ENCODE measurements at places on chromosomes 4 and X.

DNA sequence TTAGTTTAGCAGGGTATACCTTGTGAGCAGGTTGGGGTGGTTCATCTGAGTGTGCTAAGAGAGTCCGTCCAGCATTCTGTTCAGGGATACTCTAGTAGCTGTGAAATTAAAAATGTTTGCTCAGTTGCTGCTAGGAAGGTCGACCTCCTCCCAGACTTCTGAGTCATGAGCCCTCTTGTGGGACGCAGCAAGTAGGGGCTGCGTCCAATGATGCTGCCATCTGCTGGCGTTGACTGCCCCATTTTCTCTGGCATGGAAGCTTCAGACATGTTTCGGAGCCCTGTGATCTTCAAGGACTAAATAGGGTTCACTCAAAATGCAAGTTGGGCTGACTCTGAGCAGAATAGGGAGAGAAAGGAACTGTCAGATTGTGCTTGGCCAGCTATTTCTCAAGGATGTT, 201.0 kb upstream of the ARSJ start:
- peak; percentile 5 for DNase-seq

- DNase-seq = no peak
Observed at GRCh38 chr4:148065075-148065474, 333.2 kb downstream of the ARHGAP10 start.

DNA sequence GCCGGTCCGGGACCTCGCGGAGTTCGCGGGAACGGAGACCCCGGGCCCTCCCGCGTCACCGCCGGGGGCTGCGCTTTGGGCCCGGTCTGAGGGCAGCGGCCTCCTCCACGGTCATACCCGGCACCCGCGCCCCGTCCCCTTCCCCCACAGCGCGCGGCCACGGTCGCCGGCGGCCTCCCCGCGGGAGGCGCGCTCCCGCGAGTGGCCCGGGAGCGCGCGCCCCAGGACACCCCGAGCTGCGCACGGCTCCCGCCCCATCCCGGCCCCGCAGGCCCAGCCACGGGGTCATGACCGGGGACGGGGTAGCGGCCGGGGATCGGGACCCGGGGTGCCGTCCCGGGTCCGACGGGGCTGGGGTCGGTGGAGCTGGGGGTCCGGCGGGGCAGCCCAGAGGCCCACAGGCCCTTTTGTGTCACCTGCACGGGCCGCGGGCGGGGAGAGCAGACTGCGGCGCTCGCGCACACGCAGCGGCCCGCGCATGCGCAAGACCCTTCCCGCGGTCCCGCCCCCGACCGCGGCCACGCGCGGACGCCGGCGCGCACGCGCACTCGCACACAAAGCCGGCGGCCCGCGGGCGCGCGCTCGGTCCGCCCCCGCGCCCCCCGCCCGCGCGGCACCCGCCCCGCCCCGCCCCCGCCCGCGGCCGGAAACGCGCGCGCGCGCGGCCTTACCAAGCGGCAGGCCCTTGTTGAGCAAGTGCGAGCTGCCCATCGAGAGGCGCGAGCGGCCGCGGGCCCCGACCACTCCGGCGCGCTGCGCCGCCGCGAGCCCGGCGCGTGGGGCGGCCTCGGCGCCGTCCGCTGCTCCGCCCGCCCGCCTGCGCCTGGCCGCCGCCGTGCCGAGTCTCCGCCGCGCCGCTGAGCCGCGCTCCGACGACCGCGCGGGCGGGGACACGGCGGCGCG, at the start of gene CTBP1:
CTBP1 (minus strand) TSS at position 886 of the 903 bp plus-strand sequence. CDS start 7,799 bp downstream, outside the sequence.
- peak; percentile 76 for DNase-seq

- no peak for DNase-seq
Observed at GRCh38 chrX:136870064-136870463, 10.5 kb downstream of the RBMX start.

DNA sequence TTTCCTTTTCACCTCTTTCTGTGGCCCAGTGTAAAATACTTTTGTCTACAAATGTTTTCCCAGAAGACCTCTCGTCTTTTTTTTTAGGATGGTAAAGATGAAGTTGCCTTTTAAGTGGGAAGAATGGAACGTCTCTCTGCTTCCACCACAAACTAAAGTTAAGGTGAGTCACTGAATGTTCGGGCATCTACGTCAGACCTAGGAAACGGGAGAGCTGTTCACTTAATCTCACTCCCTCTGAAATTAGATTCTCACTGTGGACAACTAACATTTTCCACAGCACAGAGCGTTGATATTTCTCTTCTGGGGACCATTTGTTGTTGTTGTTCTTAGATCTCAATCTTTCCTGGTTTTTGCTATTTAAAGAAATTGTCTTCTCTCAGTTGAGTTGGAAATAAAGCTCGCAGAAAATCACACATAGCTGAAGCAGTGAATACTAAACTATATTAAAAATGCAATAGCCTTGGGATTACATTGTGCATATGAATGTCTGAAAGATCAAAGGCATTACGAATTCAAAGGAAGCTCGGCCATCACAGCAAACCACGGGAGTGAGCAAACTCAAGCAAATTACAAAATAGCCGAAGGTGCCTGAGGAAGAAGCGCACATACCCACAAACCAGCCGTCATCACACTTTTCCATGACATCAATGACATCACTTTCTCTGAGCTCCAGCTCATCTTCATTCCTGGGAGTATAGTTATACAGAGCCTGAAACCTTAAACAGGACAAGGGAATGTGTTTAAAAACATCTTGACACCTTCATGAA, 53.9 kb upstream of the PDLIM3 start:
- no peak for DNase-seq

- no peak for DNase-seq
Observed at GRCh38 chrX:132716006-132716405, 227.2 kb upstream of the MBNL3 start.

DNA sequence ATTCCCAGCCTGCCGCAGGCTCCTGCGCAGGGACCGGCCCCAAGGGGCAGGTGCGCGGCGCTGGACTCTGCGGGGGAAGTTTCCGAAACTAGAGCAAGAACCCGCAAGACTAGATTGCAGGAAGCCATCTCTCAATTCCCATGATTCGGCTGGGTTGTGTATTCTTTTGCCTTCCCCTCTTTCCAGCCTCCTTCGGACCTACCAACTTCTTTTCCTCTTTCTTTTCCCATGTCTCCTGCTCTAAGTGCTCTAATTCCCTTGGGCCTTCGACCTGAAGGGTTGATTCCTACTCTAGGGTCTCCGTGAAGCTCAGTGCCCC, 645 bp upstream of the OPHN1 start:
- no peak for DNase-seq

DNA sequence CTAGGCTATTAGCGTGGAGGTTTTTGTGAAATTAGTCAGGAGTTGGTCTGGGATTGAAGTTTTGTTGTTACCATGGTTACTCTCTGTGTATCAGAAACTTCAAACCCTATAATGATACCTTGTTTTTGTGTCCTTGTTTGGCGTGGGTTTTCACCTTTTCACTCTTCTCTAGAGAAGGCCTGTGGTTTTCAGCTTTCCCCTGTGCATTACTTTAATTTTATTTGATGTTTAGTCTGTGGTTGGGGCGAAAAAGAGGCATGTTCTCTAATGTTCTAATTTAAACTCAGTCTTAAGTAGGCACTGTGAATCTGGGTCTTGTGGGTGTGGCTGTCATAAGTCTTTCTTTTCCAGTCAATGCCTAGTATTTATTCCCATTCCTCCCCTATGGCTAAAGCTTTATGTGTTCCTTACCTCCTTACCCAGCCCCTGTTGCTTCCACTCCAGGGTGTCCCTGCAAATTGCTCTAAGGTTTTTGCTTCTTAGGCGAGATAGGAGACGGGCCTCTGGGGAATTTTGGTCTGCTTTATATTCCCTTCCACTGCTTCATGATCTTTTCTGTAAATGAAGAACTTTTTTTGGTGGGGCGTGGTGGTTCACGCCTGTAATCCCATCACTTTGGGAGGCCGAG, 326.3 kb upstream of the ZCCHC13 start:
- DNase-seq = no peak

GRCh38 chrX:72316408-72317110, 10.8 kb upstream of the CITED1 start:
- DNase-seq = no peak

- no peak for DNase-seq
Observed at GRCh38 chrX:152915541-152916241, 17.8 kb downstream of the ZNF185 start.

- DNase-seq = no peak
Observed at GRCh38 chr4:80006935-80007744, 65.9 kb downstream of the ANTXR2 start.

DNA sequence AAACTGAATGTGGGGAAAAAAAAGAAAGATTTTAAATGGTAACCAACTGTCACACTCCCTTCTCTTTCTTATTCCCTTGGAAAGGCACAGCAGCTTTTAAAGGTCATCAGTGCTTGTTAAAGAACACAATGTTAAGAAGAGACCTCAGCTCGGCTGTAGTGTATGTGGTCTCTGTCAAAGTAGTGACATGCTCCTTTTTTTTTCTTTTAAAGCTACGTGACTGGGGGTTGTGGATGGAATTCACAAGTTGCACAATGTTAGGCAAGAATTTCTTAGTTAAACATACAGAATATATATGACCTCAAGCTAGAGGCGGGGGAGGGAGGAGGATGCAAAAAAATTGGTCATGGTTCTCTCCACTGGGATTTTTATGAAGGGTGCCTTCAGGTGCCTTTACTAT, 45.6 kb downstream of the OCRL start:
- no peak for DNase-seq

DNA sequence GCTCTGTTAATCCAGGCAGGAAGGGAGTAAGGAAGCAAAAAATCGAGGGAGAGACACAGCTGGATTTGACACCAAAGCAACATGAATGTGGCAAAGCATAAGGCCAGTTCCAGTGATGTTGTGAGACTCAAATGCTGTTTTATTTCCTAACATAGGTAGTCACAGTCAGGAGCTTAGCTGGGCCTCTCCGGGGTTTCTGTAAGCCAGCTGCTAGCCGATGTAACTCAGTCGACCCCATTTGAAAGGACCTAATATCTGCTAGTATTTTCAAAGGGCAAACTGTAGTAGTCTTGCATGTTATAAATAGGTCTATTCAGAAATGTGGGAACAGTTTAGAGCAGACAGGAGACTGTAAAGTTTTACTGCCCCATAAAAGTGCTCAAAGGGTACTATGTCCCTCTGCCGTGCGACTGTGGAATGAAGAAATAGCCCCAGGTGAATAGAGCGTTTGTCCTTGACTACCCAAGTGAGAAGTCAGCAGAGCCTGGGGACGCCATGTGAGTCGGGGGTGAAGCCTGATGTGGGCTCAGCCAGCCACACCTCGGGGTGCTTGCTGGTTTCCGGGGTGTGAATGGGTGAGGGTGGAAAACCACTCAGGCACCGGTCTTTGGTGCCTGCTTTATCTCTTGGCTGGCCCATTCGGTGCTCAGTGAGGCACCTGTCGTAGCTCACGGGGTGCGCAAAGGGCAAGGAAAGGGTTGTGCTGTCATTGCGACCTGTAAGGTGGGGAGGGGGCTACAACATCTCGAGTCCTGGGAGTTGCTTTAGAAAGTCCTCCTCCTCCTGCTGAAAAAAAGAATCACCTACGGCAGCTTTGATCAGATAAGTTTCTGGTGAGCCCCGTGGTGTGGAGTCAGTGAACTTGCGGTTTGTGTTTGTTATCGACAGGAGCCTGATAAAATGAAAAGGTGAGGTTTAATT, 745 bp downstream of the TRIM2 start:
- no peak for DNase-seq

DNA sequence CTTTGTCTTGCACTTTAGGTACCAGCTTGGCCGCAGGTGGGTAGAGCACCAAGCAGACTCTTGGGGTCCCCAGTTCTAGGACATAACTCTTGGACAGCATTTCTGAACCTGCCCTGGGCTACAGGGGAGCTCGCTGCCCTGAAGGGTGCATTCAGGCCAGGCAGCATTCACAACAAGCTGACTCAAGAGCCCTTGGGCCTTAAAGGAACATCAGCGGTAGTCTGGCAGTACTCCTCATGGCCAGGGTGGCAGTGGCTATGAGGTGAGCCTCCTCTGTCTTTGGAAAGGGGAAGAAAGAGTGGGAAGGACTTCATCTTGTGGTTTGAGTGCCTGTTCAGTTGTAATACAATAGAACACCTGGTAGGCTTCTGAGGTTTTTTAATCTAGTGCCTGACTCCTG, 24.8 kb upstream of the SMARCA5 start:
- DNase-seq = no peak

- no peak for DNase-seq
Observed at GRCh38 chrX:17923546-17923945, 62.4 kb upstream of the RAI2 start.

DNA sequence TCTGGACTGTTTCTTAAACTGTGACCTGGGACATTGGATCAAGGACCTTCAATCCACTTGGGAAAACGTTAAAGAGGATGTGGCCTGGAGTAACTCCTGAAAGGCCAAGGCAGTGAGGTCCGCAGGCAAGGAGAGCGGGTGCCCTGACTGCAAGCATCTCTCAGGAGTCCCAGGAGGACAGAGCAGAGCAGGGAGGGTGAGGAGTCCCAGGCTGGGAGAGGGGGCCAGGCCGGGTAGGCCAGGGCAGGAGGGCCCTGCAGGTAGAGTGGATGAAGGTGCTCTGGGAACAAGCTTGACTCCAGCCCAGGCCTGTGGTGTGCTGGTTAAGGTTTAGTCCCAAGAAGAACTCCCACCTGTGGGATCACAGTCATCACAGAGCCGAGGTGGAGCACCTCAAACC, 13.8 kb downstream of the PNMA6E start:
- DNase-seq = no peak

DNA sequence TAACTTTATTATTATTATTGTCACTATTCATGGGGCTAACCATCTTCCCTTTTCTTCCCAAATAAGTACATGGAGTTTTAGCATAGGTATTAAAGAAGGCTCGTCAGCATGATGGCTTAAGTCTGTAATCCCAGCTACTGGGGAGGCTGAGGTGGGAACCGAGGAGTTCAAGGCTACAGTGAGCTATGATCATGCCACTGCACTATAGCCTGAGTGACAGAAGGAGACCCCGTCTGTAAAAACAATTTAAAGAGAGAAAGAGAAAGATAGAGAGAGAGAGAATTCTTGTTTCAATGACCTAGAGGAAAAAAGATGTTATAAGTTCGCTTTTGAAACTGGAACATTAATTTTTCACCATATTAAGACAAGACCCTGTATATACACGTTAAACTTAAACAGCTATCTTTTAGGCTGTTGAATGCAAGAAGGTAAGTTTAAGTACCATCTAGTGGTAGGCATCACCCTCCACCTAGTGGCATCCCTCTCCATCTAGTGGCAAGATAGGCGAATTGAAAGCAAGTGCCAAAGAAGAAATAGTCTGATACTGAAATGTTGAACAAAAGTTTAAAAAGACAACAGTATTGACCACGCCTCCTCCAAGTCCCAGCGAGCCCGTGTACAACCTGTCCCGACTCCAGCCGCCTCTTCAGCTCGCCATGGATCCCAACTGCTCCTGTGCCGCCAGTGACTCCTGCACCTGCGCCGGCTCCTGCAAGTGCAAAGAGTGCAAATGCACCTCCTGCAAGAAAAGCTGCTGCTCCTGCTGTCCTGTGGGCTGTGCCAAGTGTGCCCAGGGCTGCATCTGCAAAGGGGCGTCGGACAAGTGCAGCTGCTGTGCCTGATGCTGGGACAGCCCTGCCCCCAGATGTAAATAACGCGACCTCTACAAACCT, 26.0 kb upstream of the YTHDC1 start:
- peak; percentile 6 for DNase-seq

DNA sequence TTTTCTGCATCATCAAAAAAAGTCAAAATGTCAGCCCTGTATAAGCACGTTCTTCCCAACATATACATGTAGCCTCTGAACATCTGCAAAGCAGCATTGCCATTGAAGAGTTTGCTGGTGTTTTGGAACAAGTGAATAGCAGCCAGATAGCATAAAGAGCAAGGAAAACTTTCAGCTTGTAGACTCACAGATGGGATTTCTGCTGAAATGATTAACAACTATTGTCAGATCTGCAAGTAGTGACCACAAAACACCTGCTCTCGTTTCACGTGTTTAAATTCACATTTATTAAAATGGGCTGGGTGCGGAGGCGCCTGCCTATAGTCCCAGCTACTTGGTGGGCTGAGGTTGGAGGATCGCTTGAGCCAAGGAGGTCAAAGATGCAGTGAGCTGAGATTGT, 123.7 kb downstream of the SPRY1 start:
- no peak for DNase-seq

- DNase-seq = no peak
Observed at GRCh38 chr4:117154251-117154650, 68.9 kb upstream of the TRAM1L1 start.

Data from stimulated activated CD4-positive, alpha-beta T cell treated with anti-CD3 and anti-CD28 coated beads, TNF-alpha, amount 100 ng/mL, for 24 hours (primary cell).